Activated B cell treated with CpG ODN at 0.5 μM for 24 hours (primary cell): ENCODE measurements at places on chromosomes 1 and 21. TPM values are rescaled to one million over a fixed set of nuclear protein-coding genes. Genes with fewer than 3 reads are reported as not detected.

Gene YARS1
- 219 and 232 TPM in 2 replicates for total RNA-seq

Gene SLC45A1
- 0.33 and 0.34 TPM in 2 replicates for total RNA-seq

Gene CFHR4
- not detected in 2 replicates for total RNA-seq

Gene EXTL1
- not detected in 2 replicates for total RNA-seq

Gene CACYBP
- 90.9 and 98.8 TPM in 2 replicates for total RNA-seq

Gene ARHGAP30
- total RNA-seq = 154 and 158 TPM in 2 replicates

Gene COL18A1
- total RNA-seq = 1.2 and 1.6 TPM in 2 replicates

Gene RXRG
- total RNA-seq = not detected in 2 replicates

Gene FAM3B
- total RNA-seq = not detected in 2 replicates

Gene PLEKHA6
- total RNA-seq = 0.61 and 0.62 TPM in 2 replicates

Gene SNRPE
- 149 and 156 TPM in 2 replicates for total RNA-seq

Gene RGS8
- not detected in 2 replicates for total RNA-seq

Gene ADORA3
- not detected in 2 replicates for total RNA-seq

Gene PGLYRP3
- not detected in 2 replicates for total RNA-seq

Gene SCAF4
- total RNA-seq = 71.6 and 80.5 TPM in 2 replicates

Gene LAMB3
- 0.35 TPM in 1 of 2 replicates, not detected in the other for total RNA-seq

Gene TDRD5
- not detected in 2 replicates for total RNA-seq

Gene PAQR6
- total RNA-seq = 1.6 and 1.8 TPM in 2 replicates

Gene BMP8B
- total RNA-seq = 1.2 and 1.4 TPM in 2 replicates

Gene KISS1
- not detected in 2 replicates for total RNA-seq

Gene IL12RB2
- 0.98 and 1.1 TPM in 2 replicates for total RNA-seq

Gene CD2
- 0.35 and 0.37 TPM in 2 replicates for total RNA-seq
